Vagina (tissue), 2 donors: ENCODE measurements at places on chromosomes 11 and 22.

GRCh38 chr22:27850000-27850521, 48.5 kb upstream of the MN1 start:
- no peak for DNase-seq

GRCh38 chr22:45743687-45744086, 72.1 kb downstream of the ATXN10 start:
- DNase-seq: no peak

DNA sequence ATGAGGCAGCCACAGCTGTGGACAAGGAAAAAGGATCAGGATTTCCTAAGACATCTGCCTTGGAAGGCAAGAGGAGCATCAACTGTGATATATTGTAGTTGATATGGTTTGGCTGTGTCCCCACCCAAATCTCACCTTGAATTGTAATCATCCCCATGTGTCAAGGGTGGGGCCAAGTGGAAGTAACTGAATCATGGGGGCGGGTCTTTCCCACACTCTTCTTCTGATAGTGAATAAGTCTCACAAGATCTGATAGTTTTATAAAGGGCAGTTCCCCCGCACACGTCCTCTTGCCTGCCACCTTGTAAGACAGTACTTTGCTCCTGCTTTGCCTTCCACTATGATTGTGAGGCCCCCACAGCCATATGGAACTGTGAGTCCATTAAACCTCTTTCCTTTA, 10.2 kb downstream of the RIC8A start:
- DNase-seq: no peak

- no peak for DNase-seq
Observed at GRCh38 chr11:121257289-121257688, 35.3 kb upstream of the SC5D start.
